ENCODE measurements at places on chromosomes 12 and 14. TPM values are rescaled to one million over a fixed set of nuclear protein-coding genes. Genes with fewer than 3 reads are reported as not detected.
A peak's percentile ranks its signal among the peaks of the same experiment; 100 is the strongest.

- no peaks in the 10 kb centered on the region for H3K27me3 ChIP-seq
- no peaks in the 10 kb centered on the region for H3K36me3 ChIP-seq
- no peak overlapping the region for H3K4me3 ChIP-seq
Measured at GRCh38 chr12:101671157-101671791, 26.2 kb upstream of the CHPT1 start.

DNA sequence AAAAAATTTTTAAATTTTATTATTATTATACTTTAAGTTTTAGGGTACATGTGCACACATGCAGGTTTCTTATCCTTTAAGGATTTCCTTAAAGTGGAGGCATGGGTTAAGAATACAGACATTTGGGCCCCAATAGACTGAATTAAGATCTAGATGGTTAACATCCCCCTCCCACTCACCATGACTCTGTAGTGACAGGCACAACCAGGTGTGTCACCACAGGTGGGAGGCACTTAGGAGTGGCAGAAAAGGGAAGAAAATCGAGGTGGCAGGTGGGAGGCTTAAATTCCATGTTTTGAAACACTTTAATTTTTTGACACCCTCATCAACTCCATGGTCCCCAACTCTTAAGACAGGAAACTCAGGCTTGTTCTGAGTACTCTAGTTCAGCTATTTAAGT lies 37.6 kb upstream of the GRIP1 start:
- no peak overlapping the region for H3K27ac ChIP-seq
- no peaks in the 10 kb centered on the region for H3K36me3 ChIP-seq
- DNase-seq = no peak
- no peaks in the 10 kb centered on the region for H3K27me3 ChIP-seq
- no peaks in the 10 kb centered on the region for H3K4me1 ChIP-seq

DNA sequence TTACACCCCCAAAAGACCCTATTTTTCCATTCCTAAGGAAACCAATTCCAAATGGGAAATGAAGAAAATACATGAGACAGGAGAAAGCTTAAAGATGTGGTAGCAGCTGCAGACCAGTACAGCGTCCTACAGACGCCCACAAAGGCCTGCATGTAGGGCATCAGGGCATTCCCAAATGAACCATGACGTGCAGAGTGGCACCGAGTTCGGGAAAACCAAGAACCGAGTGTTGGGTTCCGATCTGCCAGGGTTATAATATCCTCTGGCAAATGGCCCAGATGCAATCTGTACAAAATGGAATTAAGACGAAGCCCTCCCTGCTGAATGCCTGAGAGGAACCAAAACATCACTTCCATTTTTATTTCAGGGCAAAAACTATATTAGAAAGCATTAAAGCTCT lies 34.4 kb upstream of the SELPLG start:
- H3K4me1 ChIP-seq = peaks cover 59% of the 10 kb centered on the region
- H3K36me3 ChIP-seq = peaks cover 14% of the 10 kb centered on the region
- DNase-seq = no peak
- H3K4me3 ChIP-seq = no peak overlapping the region
- peak overlapping the region; percentile 73 for H3K27ac ChIP-seq

DNA sequence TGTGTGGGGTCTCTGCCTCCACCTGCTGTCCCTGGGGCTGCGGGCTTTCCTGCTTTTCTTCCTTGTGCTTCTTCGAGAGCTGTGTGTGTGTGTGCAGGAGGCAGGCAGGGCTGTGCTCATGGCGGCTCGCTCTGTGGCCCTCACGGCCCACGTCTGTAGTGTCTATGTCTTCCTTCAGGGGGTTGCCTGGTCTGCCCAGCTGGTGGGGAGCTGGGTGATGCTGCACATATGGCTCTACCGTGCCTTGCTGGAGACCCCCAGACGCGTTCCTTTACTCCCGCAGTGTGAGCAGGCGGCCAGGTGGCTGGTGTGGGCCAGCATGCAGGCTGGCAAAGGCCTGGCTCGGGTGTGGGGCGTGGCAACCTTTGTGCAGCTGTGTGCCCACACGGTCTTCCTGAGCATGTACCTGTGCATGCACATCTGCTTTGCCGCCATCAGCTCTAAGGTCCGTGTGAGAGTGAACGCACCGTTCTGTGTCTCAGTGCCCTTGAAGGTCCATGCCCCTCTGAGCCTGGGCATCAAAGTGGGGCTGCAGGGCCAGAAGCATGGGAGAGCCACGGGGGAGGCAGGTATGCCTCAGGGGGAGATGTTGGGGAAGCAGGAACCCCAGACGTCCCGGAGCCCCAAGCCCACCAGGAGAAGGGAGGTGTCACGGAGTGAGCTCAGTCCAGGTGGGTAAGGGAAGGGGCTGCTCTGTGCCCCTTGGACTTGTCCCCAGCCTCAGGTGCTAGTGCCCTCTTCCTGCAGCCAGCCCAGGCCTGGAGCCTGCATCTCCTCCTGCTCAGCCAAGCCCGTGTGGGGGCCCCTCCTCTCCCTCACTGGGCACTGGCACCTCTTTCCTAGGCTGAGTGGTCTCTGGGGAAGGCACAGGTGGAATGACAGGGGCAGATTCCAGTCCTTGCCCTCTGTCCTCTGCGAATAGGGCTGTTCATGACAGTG lies 26.4 kb downstream of the CLSTN3 start:
- peaks cover 18% of the 10 kb centered on the region for H3K4me1 ChIP-seq
- H3K36me3 ChIP-seq = peaks cover 14% of the 10 kb centered on the region
- DNase-seq = no peak
- no peaks in the 10 kb centered on the region for H3K27me3 ChIP-seq
- H3K27ac ChIP-seq = peak overlapping the region; percentile 24

DNA sequence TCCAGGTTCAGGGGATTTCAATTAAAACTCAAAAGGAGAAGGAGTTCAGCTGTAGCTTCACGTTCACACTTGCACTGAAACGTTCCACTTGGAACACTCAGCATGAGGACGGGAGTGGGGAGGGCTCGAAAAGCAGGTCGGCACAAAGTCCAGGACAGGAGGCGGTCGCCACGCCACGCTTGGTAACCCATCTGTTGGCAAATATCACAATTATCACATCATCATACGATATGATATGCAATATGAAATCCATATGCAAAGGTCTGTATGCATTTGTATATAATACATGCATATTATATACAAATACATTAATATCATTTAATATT lies 17.2 kb downstream of the ADGRD1 start:
- peaks cover 74% of the 10 kb centered on the region for H3K36me3 ChIP-seq
- H3K4me1 ChIP-seq = no peaks in the 10 kb centered on the region
- H3K27me3 ChIP-seq = no peaks in the 10 kb centered on the region
- DNase-seq = no peak
- H3K4me3 ChIP-seq = no peak overlapping the region

Gene CLEC1A
- total RNA-seq = 9.7 TPM

- H3K36me3 ChIP-seq = no peaks in the 10 kb centered on the region
- peaks cover 5% of the 10 kb centered on the region for H3K4me1 ChIP-seq
- H3K4me3 ChIP-seq = no peak overlapping the region
- H3K27ac ChIP-seq = no peak overlapping the region
- DNase-seq = peak; percentile 47
Measured at GRCh38 chr14:88045705-88046104, 40.8 kb downstream of the GPR65 start.

Gene CAPZA3
- total RNA-seq = not detected

GRCh38 chr14:65303190-65303898 lies 109.2 kb upstream of the FUT8 start:
- peak overlapping the region; percentile 31 for H3K27ac ChIP-seq
- H3K4me3 ChIP-seq = no peak overlapping the region
- H3K4me1 ChIP-seq = peaks cover 27% of the 10 kb centered on the region
- no peaks in the 10 kb centered on the region for H3K27me3 ChIP-seq
- no peak for DNase-seq
- H3K36me3 ChIP-seq = no peaks in the 10 kb centered on the region

GRCh38 chr12:107511292-107511691 lies 174.3 kb upstream of the PWP1 start:
- no peak overlapping the region for H3K4me3 ChIP-seq
- DNase-seq = no peak
- no peak overlapping the region for H3K27ac ChIP-seq
- no peaks in the 10 kb centered on the region for H3K27me3 ChIP-seq
- H3K36me3 ChIP-seq = no peaks in the 10 kb centered on the region

GRCh38 chr12:119959435-119959834 lies 29.6 kb upstream of the BICDL1 start:
- H3K4me1 ChIP-seq = no peaks in the 10 kb centered on the region
- no peaks in the 10 kb centered on the region for H3K36me3 ChIP-seq
- no peak for DNase-seq
- H3K4me3 ChIP-seq = no peak overlapping the region
- no peak overlapping the region for H3K27ac ChIP-seq
- H3K27me3 ChIP-seq = no peaks in the 10 kb centered on the region

- peaks cover 85% of the 10 kb centered on the region for H3K4me1 ChIP-seq
- no peaks in the 10 kb centered on the region for H3K36me3 ChIP-seq
- H3K27me3 ChIP-seq = no peaks in the 10 kb centered on the region
- H3K4me3 ChIP-seq = no peak overlapping the region
- no peak for DNase-seq
- H3K27ac ChIP-seq = peak overlapping the region; percentile 97
Measured at GRCh38 chr12:47822863-47823262, 3.2 kb upstream of the HDAC7 start.

Gene WASHC3
- total RNA-seq = 38.2 TPM

- no peak for DNase-seq
- no peak overlapping the region for H3K27ac ChIP-seq
- no peaks in the 10 kb centered on the region for H3K27me3 ChIP-seq
- H3K4me1 ChIP-seq = peaks cover 9% of the 10 kb centered on the region
- no peak overlapping the region for H3K4me3 ChIP-seq
- H3K36me3 ChIP-seq = no peaks in the 10 kb centered on the region
Measured at GRCh38 chr12:89976866-89977265, 268.2 kb upstream of the ATP2B1 start.

Measured in lower lobe of right lung (tissue), 2 donors.